HL-60 (cell line): ENCODE measurements at places on chromosomes 7 and 10.

GRCh38 chr7:497946-498655 is 21.5 kb downstream of the PDGFA start:
- DNase-seq: no peak

GRCh38 chr10:132019366-132019765 is 37.6 kb upstream of the BNIP3 start:
- DNase-seq: no peak

DNA sequence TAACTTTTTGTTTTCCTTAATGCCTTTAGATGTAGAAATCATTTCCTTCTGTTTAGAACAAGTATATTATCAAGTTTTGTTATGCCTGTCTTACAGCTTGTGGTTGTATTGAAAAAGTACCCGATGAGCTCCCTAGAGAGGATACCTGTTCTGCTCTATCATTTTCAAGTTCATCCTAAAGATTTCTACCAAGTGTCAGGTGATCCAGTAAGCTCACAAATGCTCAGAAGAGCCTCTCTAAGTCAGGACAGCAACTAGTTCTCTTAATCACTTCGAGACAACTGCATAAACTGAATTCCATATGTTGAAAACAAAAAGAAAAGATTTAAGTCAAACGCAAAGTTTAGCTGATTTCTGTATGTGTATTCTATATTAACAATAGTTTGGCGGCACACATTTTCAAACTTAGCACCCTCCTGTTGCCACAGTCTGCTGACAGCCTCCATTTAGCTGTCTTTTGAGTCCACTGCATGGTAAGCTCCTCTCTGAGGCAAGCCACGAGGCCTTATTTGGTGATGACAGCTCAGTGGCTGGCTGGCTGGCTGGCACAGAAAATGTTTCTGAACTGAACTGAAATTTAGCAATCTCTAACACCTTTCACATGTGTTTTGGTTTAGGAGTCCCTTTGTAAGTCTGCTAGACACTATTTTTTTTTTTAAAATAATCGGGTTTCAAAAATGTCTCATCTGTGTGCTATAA is 59.4 kb downstream of the SEMA3C start:
- DNase-seq: no peak

- no peak for DNase-seq
These were observed 11.5 kb downstream of the SDK1 start for GRCh38 chr7:3312583-3312982.

GRCh38 chr7:78080241-78080640 is 281.7 kb downstream of the PHTF2 start:
- no peak for DNase-seq

GRCh38 chr10:30818854-30819253 is 189.3 kb upstream of the LYZL2 start:
- DNase-seq: no peak

DNA sequence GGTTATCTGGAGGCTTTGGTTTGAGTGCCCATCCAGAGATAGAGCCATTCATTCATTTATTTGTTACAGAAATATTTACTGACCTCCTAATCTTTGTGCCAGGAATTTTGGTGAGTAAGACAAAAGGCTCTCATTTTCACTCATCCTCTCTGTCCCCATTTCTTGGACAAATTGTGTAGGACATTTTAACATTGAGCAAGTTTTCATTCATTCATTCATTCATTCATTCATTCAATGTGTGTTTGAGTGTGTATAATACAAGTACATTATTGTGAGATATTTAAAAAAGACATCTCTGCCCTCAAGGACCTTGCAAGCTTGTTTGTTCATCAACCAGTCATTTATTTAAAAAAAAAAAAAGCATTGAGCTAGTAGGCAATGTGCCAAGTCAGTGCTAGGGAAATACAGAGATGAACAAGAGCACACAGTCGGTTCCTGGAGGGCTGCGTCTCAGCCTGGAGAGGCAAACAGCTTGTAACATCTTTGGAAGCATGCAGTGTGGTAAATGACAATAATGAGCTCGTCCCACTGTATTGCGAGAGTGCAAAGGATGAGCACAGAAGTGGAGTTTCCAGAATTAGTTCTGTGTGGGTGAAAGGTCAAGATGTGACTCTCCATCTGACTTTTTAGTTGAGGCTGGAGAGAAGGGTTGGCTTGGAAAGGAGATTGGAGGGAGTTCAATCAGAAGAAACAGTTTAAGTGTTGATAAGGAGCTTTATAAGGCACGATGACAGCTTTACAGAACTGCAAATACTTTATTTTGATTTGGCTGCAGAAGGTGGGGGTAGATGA is 50.5 kb upstream of the HBP1 start:
- DNase-seq: no peak

DNA sequence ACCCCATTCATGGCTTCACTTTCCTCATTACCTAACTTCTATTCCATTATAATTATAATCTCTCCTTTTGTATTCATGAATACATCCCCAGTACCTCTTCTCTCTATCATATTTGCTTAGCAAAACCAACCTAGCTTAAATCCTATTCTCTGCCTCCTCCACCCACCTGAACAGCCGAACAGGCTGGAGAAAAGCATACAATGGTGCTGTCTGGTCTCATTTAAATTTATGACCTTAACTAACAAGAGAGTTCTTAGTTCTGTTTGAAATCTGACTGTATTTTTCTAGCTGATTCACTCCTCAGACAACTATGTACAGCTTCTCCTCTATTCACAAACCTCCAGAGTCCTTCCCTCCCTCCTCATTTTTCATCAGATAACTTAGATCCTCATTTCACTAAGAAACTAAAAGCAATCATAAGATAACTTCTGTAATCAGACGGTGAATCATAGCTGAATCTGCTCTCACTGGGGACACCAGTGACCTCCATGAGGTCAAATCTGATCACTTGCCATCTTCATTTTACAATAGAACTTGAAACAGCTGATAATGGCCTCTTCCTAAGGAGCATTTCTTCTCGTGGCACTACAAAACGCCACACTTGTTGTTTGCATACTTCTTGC is 233.9 kb upstream of the AOAH start:
- no peak for DNase-seq

DNA sequence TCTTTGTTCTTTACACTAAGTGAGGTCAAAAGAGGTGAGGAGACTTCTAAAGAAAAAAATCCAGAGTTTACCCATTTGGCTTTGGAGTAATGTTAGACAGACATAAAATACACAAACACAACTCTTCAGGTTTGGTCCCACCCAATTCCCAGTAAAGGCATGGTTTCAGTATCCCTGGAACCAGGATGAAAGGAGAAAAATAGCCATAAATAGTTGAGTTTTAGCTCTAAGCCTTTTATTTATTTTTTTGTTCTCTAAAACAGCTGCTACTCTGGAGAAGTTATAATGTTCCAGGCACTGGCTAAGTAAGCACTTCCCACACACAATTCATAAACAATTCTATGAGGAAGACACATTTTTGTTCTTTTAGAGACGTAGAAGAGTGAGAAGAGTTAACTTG is 4.0 kb downstream of the ABCB1 start:
- no peak for DNase-seq

DNA sequence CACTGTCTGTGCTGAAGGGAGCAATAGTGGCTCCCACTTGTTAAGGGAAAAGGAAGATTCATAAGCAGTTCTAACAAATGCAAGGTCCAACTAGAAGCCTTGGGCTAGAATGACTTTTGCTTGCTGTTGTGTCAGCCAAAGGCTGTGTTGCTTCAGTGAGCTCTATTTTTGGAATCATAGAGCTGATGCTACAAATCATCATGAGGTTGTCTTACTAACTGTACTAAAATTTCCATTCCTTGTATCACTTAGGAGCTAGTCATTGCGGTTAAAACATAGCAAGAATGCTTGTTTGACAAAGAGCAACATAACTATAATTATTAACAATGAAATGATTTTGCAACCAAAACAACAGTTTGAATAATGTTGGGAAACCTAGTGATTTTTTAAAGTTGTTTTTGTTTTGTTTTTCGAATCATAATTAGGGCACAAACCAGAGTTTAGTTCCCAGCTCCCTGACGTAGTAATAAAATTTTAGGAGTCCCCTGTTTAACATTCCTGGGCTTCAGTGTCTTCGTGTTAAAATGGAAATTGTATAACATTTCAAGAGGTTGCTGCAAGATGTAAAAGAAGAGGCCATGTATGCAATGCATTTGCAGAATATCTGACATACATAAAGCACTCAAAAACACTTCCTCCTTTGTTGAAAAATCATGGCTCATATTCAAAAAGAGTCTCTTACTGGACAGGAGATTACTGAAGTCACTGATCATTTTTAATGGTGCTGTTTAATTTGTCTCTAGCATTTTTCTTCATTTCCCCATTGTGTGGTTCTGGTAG is 183.4 kb downstream of the MACC1 start:
- DNase-seq: no peak

DNA sequence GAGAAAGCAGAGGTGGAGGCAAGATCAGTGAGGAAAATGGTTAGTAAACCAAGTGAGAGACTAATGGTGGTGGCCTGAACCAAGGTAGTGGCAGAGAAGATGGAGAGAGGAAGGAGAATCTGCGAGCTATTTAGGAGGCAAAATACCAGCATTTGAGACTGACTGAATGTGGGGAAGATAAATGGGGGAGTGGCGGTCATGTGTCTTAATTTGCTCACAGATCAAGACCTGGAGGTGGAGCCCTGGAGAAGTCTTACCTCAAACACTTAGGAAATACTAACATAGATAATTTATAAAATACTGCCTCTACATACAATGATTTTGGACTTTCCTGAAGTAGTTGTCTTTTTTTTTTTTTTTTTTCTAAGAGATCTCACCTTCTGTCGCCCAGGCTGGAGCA is 34.7 kb downstream of the ICA1 start:
- DNase-seq: no peak

DNA sequence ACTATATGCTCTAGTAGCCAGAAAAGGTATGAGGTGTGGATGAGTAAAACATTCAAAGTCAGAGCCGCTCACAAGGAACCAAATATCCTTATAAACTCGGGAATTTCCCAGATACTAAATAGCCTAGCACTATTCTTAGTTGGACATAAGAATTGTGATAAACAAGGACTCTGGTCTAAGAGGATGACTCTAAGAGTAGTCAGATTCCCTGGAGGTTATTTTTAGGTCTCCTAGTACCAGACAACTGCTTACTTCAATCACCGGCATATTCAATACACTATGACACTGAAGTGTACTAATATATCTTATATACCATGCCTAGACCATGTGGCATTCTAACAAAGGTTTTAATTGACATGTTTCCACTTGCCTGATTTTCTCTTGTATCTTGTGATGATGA is 56.5 kb downstream of the LMBR1 start:
- no peak for DNase-seq

DNA sequence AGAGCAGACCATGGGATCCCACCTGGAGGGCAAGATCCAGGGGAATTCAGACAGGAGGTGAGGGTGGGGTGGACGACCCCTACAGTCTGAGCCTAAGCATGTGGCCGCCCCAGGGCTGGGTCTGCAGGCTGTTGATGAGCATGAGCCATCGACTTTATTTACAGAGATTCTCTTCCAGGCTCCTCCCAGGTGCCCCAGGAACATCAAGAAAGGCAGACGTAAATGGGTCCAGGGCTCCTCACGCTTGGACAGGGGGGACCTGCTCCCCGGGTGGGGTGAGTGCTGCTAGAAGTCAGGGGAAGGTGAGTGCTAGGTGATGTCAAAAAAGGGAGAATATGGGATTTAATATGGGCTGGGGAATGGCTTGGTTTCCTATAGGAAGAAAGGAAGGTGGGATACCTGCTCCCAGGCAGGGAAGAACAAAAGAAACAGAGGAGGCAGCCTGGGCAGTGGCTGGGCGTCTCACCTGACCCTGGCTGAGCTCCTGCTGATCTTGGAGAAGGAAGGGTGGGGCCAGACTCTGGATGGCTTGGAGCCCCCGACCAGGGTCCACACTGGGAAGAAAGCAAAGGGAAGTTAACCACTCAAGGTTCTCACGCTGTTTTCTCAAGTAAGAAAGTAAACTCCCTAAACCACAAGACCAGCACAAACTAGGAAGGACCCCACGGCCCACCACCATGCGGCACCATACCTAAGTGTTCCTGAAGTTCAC is 162.1 kb upstream of the SHH start:
- DNase-seq: no peak

DNA sequence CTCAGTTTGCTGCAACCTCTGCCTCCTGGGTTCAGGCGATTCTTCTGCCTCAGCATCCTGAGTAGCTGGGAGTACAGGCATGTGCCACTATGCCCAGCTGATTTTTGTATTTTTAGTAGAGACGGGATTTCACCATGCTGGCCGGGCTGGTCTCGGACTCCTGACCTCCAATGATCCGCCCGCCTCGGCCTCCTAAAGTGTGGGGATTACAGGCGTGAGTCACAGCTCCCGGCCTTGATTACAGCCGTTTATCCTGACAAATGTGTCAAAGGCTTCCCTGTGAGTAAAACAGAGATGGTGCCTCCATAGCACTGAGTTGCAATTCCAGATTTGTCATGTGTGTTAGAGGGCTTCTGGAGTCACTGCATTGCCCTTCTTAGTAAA is 273.7 kb downstream of the CCDC3 start:
- no peak for DNase-seq

DNA sequence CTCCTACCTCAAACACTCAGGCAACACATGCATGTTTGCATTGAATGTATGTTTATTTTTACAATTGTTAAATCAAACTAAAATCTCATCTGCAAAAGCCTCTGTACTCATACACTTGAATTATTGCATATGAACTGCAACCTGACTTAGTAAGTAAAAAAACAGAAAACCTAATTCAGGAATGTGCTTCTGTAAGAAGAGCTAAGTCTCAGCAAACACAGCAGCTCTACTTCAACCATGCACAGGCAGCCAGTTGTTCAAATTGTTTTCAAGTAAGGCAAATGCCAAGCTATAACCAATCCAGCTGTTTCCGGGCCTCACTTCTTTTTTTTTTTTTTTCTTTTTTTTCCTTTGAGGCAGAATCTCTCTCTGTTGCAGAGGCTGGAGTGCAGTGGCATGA is 93.5 kb upstream of the MALRD1 start:
- no peak for DNase-seq

GRCh38 chr10:105063796-105064195 is 422.7 kb downstream of the SORCS3 start:
- no peak for DNase-seq

GRCh38 chr10:71761105-71761511 is 12.2 kb downstream of the VSIR start:
- DNase-seq: no peak

GRCh38 chr7:26447116-26447515 is 155.5 kb downstream of the SNX10 start:
- DNase-seq: no peak

DNA sequence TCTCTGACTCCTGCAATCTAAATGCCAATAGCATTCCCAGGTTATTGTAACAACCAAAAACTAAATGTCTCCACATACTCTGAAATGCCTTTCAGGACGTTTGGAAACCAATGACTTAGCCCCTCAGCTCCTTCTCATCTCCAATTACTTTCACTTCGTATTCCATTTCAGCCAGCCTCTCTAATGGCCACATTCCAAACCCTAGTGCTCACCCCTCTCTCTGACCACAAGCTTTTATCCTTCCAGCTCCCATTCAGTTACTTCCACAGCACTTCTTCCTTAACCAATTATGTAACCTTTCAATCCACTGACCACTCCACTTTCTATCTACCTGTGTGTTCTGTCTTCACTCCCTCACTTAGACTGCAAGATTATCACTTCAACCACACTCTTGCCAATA is 4.3 kb downstream of the NOC3L start:
- DNase-seq: no peak

GRCh38 chr10:16966991-16967865 is 150.0 kb upstream of the RSU1 start:
- DNase-seq: no peak

- peak; percentile 23 for DNase-seq
These were observed 1.1 kb upstream of the GPER1 start for GRCh38 chr7:1086588-1087464.

GRCh38 chr10:48898426-48898825 is 41.2 kb downstream of the LRRC18 start:
- DNase-seq: no peak

- DNase-seq: no peak
These were observed 90.5 kb upstream of the PAX2 start for GRCh38 chr10:100654782-100655325.

GRCh38 chr10:111522551-111522950 is 445.7 kb downstream of the ADRA2A start:
- DNase-seq: no peak
